ENCODE measurements at places on chromosomes 16 and 17. TPM values are rescaled to one million over a fixed set of nuclear protein-coding genes. Genes with fewer than 3 reads are reported as not detected.

The ARRB2 gene
- total RNA-seq: 335 TPM

The ITGAD gene
- total RNA-seq: 2.2 TPM

The HAP1 gene
- total RNA-seq: not detected

The ICAM2 gene
- 78.0 TPM for total RNA-seq

The SULT1A1 gene
- 7.8 TPM for total RNA-seq

The USP31 gene
- 6.1 TPM for total RNA-seq

The KCTD13 gene
- 54.0 TPM for total RNA-seq

The CALCOCO2 gene
- 188 TPM for total RNA-seq

The CD79B gene
- total RNA-seq: 26.9 TPM

The IGSF6 gene
- 4.4 TPM for total RNA-seq

The CCL22 gene
- total RNA-seq: 0.14 TPM

The KRTAP2-1 gene
- not detected for total RNA-seq

The METTL16 gene
- 36.9 TPM for total RNA-seq

The SDK2 gene
- total RNA-seq: 0.90 TPM

The MED9 gene
- total RNA-seq: 22.3 TPM

The CFAP97D1 gene
- not detected for total RNA-seq

The DLX4 gene
- 1.1 TPM for total RNA-seq

The RAI1 gene
- 39.8 TPM for total RNA-seq

The USP43 gene
- total RNA-seq: 4.2 TPM

The C16orf96 gene
- total RNA-seq: 0.35 TPM

The CRYM gene
- total RNA-seq: not detected

The CCL7 gene
- not detected for total RNA-seq

The SPATA20 gene
- 45.5 TPM for total RNA-seq

All from natural killer cell (primary cell).